ENCODE measurements at places on chromosomes 13 and 19.
A peak's percentile ranks its signal among the peaks of the same experiment; 100 is the strongest.

- DNase-seq = no peak
Measured at GRCh38 chr13:48797127-48797526, 143.4 kb downstream of the CYSLTR2 start.

- DNase-seq = no peak
Measured at GRCh38 chr13:98738213-98738612, 14.3 kb downstream of the SLC15A1 start.

GRCh38 chr13:77319536-77319935 lies 7.4 kb downstream of the MYCBP2 start:
- no peak for DNase-seq

- DNase-seq = peak; percentile 93
Measured at GRCh38 chr19:34734537-34735103, 577 bp downstream of the ZNF181 start.

- no peak for DNase-seq
Measured at GRCh38 chr13:94065741-94066140, 413.7 kb downstream of the DCT start.

- peak; percentile 13 for DNase-seq
Measured at GRCh38 chr19:14686411-14686810, 3.4 kb upstream of the ZNF333 start.

- DNase-seq = no peak
Measured at GRCh38 chr13:62035981-62036380, 620.3 kb upstream of the PCDH20 start.

GRCh38 chr13:113292021-113292862 lies 4.8 kb upstream of the LAMP1 start:
- peak; percentile 67 for DNase-seq

- DNase-seq = no peak
Measured at GRCh38 chr19:13195678-13196077, 45.5 kb downstream of the IER2 start.

GRCh38 chr19:11574689-11575088 lies 2.8 kb downstream of the ACP5 start:
- DNase-seq = no peak
